ENCODE measurements at places on chromosomes 5 and 9.
A peak's percentile ranks its signal among the peaks of the same experiment; 100 is the strongest.

DNA sequence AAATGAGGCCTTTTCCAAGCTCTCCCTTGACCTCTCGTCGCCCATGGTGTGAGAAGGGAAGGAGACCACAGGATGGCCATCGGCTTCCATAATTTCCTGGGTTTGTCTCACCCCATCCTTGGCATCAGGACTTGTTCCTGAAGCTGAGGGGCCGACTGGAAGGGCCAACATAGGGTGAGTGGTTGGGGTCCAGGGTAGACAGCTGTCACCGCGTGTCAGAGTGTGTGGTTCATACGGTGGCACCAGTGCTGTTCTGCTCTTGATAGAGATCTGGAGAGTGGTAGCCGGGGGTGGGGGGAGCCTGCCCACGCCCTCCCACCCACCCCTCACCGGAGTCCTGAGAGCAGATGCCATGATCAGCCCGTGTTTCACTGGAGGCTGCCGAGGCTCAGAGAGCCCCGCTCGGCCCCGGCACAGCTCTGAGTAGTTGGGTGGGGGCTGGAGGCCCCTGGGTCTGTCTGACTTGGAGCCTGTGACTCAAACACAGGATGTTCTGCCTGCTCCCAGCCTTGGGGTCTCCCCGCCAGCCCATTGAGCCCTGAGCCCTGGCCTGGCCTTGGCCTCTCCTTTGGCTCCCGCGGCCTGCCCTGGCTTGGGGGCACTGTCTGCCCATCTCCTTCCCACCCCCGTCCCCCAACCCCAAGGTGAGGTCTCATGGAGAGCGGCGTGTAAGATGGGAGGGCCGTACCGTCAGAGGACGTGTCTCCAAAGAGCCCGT lies 53.1 kb upstream of the IER5L start:
- no peak for DNase-seq

DNA sequence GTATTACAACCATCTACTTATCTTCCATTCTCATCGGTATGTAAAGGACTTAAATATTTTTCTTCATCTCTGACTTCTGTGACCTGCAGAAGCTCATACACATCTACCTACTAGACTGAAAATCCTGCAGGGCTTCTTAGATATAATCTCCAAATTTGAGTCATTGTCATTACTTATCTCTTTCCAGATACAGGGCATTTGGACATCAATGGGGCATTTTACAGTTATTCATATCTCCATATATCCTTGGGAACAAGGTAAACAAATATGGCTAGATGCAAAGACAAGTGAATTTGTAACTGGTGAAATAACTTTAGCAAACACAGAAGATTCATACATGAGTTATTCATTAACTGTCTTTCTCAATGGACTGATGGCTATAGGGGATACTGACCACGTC lies 37.7 kb upstream of the IL7R start:
- no peak for DNase-seq

DNA sequence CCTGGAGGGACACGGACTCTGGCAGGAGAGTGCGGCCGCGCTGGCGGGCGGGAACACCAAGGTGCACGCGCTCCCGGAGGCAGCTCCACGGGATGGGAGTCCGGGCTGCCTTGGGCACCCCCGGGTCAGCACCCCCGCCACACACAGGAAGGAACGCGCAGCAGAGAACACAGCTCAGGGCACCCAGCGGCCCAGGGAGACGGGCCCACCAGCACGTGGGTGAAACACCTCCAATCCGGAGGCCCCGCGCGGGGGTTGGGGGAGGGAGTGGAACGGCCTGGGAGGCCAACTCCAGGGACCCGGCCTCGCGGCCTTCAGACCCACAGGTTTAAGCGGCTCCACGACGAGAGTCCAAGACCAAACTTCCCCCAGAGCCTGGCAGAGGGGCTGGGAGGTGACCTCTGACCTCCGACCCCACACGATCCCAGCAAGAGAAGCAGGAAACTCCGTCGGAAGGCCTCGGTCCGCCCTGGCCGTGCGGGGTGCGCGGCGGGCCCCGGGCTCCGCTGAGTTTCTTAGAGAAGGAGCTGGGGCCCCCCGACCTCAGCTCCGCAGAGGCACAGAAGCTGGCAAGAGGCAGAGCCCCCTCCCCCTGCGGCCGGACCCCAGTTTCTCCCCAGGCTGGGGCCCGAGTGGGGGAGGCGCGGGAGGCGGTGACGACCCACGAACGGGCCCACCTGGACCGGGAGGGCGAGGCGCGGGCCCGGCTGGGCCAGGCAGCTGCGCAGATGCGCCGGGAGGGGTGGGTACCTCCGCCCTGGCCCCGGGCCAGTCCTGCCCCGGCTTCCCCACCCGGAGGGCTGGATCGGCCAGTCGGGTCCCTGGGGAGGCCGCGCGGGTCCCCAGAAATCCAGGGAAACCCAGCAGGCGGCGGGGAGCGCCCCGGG lies 851 bp downstream of the NACC2 start:
- DNase-seq = no peak

GRCh38 chr5:138884554-138884953 lies 9.4 kb upstream of the LRRTM2 start:
- DNase-seq = no peak

DNA sequence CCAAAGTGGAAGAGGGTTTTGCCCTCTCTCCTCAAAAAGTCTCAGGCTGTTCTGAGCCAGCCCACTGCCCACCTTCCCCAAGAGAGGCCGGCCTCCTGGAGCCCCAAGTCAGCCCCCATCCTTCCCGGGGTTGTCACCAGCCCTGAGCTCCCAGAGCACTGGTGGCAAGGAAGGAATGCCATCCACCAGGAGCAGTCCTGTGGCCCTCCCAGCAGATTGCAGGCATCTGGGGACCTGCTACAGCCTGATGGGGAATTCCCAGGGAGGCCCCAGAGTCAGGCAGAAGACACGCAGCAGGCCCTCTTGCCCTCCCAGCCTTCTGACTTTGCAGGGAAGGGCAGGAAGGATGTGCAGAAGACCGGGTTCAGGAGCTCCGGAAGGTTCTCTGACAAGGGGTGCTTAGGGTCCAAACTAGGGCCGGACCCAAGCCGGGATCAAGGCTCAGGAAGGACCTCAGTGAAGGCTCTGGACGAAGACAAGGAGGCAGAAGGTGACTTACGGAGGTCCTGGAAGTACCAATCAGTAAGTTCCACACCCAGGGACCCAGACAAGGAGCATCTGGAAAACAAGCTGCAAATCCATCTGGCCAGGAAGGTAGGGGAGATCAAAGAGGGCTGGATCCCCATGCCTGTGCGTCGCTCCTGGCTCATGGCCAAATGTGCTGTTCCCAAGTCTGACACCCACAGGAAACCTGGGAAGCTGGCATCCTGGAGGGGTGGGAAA lies 3.7 kb downstream of the SPATA31E1 start:
- no peak for DNase-seq

GRCh38 chr9:129283705-129284606 lies 105.9 kb upstream of the IER5L start:
- no peak for DNase-seq

GRCh38 chr5:102799017-102799416 lies 43.9 kb downstream of the PAM start:
- DNase-seq = no peak

GRCh38 chr5:113266227-113266912 lies 168.4 kb downstream of the TSSK1B start:
- no peak for DNase-seq

DNA sequence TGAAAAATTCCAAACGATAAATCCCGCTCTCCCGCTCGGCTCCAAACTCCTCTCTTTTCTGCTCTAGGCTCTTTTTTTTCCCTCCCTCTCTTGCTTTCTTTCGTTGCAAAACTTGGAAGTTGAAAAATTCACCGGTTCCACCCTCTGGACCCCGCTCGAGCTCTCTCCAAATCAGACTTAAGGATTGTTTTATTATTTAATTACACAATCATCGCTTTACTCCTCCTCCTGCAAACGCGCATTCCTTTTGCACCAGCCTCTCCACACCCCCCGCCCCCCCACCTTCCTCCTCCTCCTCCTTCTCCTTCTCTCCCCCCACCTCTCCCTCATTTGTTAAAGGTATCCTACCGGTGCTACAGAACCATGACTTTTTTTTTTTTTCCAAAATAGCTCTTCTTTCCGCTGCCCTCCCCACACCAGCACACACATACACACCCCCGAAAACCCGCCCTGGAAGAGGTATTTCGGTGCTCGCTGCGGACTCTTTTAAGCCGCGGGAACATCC lies 535 bp upstream of the NFIB start:
- peak; percentile 78 for DNase-seq

- DNase-seq = no peak
These were observed 16.7 kb downstream of the PIK3R1 start for GRCh38 chr5:68232277-68232676.

DNA sequence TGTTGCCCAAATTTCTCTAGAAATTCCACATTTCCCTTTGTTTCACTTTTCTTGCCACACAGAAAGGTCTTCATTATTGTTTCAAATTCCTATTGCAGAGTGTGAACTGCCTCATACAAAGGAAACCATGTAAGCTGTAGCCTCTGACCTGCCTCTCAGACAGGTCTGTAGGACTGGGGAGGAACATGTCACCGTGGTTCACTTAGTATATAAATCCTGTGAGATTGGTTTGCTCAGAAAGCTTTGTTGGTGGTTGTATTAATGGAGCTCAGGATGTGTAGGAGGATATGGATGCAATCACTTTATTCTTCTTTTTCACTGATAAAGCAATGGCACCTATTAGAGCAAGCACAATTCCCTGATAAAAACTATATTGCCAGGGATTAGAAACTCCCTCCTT lies 4.2 kb downstream of the SGCD start:
- DNase-seq = no peak

DNA sequence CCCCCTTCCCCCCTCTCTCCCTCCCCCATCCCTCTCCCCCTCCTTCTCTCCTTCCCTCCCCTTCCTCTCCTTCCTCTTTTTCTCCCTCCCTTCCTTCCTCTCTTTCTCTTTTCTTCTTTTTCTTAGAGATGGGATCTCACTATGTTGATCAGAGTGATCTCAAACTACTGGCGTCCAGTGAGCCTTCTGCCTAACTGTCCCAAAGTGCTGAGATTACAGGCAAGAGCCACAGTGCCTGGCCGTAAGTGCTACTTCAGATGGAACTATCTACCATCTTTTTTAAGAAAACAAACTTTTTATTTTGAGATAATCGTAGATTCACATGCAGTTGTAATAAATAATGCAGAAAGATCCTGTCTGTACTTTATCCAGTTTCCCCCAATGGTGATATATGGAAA lies 6.3 kb downstream of the RCL1 start:
- no peak for DNase-seq

DNA sequence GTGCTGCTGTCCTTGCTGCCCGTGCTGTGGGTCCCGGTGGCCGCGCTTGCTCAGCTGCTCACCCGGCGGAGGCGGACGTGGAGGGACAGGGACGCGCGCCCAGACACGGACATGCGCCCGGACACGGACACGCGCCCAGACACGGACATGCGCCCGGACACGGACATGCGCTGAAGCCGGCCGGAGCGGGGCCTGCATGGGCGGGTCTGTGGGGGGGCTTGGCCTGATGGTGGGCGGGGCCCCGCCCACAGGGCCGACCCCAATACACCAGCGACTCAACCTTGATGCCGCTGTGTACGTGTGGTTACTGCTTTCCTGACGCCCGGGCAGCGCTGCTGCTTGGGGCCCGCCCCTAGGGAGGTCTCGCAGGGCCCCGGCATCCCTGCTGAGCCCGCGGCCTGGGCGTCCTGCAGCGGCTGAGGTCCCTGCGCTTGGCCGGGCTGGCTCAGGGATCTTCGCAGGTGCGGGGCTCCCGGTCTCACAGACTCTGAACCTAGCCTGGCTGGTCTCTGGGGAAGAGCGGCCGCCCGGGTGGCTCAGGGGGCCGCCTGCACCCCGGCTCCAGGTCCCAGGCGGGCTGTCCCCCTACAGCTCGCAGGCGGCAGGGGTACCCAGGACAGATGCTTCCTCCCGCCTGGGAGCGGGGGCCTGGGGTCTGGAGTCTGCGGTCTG lies 20.9 kb downstream of the SLC6A18 start:
- DNase-seq = no peak

DNA sequence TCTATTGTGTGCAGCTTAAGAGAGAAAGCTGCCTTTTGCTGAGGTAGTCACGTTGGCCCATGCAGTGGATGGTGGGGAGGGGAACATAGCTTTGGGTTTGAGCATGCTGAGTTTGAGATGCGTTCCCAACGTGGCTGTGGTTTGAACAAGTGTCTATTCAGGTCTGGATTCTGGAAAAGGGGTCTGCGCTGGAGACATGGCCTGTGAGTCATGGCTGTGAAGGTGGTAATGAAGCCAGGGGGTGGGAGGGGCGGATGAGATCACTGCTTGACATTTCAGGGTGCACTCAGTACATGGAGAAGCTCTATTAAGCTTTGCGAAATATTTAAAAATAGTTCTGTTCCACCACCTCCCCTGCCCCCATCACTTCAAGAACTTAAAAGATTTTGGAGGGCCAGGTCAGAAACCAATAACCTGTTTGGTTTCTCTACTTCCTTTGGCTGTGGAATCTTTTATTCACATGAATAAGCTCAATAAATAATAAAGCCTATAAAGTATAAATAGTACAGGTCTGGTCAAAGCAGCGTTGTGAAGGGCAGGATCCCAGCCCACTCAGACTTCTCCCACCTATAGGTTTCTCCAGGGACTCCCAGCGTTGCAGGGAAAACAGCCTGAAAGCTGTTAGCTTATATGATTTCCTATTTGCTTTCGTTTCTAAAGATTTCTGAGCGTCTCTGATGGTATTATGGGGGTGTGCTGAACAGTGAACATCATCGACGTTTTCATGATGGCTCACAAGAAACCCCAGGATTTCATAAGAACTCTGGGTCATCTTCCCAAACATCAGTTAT lies 189.9 kb downstream of the NSG2 start:
- no peak for DNase-seq

GRCh38 chr9:86099701-86100364 lies 475 bp upstream of the GOLM1 start:
- no peak for DNase-seq

GRCh38 chr5:88384886-88385285 lies 116.2 kb upstream of the TMEM161B start:
- no peak for DNase-seq

- DNase-seq = no peak
These were observed 332.9 kb downstream of the DNAH5 start for GRCh38 chr5:13611604-13612003.

DNA sequence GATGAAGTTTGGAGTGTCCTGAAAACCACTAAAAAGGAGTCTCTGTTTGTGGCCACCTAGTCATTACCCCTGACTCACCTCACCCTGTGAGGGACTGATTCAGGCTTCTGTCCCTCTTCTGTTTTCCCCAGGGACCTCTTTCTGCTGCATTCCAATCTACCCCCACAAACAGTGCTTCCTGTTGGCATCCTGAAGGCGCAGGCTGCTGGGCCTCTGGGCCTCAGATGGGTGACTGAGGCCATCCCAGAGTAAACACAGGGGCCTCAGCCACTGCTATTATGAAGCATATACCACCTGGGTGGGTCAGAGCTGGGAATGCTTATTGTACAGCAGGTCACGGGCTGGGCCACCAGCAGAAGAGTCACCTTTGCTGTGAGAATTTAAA lies 20.0 kb downstream of the MORN5 start:
- no peak for DNase-seq

- DNase-seq = peak; percentile 72
These were observed 301.3 kb downstream of the PARP8 start for GRCh38 chr5:50967563-50968355.

- DNase-seq = no peak
These were observed 382.7 kb downstream of the ENC1 start for GRCh38 chr5:74257645-74258313.

Data from NCI-H1092 (cell line).